Mucosa of descending colon (tissue), 3 donors: ENCODE measurements at places on chromosomes 1 and 21. TPM values are rescaled to one million over a fixed set of nuclear protein-coding genes. Genes with fewer than 3 reads are reported as not detected.
A peak's percentile ranks its signal among the peaks of the same experiment; 100 is the strongest.

GRCh38 chr1:17370618-17371017 is 1.4 kb upstream of the PADI6 start:
- no peak for DNase-seq

- DNase-seq: no peak
These were observed 320.1 kb downstream of the LMX1A start for GRCh38 chr1:165036403-165036802.

DNA sequence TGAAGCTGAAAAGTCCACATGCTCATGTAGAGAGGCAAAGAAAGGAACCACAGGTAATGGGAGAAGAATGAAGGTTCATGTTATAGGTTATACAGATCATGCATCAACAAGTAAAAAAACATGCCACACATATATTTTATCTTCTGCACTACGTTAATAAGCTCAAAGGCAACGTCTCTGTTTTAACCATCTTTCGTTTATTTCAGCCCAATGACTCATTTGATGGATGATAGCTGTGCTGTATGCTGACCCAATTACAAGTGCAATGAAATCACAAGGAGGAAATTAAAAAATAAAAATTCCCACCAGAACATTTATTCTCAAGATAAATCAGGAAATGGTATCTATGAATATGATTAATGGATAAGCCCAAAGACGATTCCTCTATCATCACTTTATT is 24.6 kb downstream of the XCL1 start:
- no peak for DNase-seq

GRCh38 chr1:222045786-222046185 is 303.9 kb upstream of the DUSP10 start:
- no peak for DNase-seq

DNA sequence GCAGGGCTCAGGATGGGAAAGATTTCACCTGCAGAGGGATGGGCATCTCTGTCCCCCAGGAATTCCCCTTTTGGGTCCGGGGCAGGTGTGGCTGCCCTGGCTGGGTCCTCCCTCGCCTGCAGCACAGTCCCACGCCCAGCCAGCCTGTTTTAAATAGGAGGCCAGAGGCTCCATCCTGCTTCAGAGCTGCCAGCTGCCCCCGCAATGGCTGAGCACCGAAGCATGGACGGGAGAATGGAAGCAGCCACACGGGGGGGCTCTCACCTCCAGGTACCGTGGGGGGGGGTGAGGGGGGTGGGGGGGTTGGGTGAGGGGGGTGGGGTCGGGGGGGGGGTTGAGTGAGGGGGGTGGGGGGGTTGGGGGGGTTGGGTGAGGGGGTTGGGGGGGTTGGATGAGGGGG is 3.6 kb downstream of the SCNN1D start:
- DNase-seq: peak; percentile 50

- DNase-seq: peak; percentile 18
These were observed 177.7 kb downstream of the URB2 start for GRCh38 chr1:229803626-229804217.

DNA sequence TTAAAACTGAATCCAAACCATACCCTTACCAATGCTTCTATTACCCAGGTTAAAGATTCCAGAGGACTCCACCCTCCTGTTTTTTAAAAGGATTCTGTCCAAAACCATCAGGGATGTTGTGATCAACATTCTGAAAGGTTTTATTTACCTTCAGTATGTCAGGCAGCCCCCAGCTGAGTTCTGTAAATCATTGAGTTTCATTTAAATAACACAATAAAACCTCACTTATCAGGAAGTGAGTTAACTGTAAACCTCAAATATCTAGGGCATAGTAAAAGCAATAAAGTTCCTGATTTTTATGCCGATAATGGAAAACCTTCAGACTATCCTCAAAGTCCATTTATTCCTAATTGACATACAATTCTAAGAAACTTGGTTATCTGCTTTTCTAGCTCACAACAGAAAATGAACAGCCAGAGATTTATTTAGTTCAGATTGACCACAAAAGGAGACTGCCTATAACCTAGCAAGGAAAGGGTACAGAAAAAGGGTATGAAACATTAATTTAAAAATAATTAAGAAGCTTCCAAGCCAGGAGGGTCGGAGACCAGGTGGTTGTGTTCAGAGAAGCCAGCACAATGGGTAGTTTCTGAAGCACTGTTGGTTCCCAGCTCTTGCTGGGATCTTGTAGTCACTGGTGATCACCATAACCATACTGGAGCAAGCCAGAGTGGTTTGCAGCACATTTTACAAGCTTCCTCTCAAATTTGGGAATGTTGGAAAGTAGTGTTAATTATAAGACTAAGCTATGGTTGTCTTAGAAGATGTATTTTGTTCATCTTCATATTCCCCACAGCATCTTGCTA is 336.4 kb upstream of the FMN2 start:
- DNase-seq: no peak

LIN28A gene
- not detected for total RNA-seq

FALEC gene
- not detected for total RNA-seq

ZNF687 gene
- 29.7 TPM for total RNA-seq

PDZK1 gene
- not detected for total RNA-seq

LINGO4 gene
- total RNA-seq: 0.23 TPM
